Activated CD4-positive, alpha-beta T cell treated with anti-CD3 and anti-CD28 coated beads for 36 hours (primary cell): ENCODE measurements at places on chromosomes 11 and 22. TPM values are rescaled to one million over a fixed set of nuclear protein-coding genes. Genes with fewer than 3 reads are reported as not detected.

- peaks cover 4% of the 10 kb centered on the region for H3K27me3 ChIP-seq
- H3K4me3 ChIP-seq: no peak overlapping the region
- peaks cover 3% of the 10 kb centered on the region for H3K36me3 ChIP-seq
- H3K27ac ChIP-seq: no peak overlapping the region
- peaks cover 16% of the 10 kb centered on the region for H3K4me1 ChIP-seq
Observed at GRCh38 chr11:1327064-1327460, 17.6 kb upstream of the TOLLIP start.

- DNase-seq: no peak
- no peaks in the 10 kb centered on the region for H3K36me3 ChIP-seq
- no peaks in the 10 kb centered on the region for H3K27me3 ChIP-seq
- H3K4me3 ChIP-seq: no peak overlapping the region
- no peaks in the 10 kb centered on the region for H3K4me1 ChIP-seq
- H3K27ac ChIP-seq: no peak overlapping the region
Observed at GRCh38 chr22:44218071-44218470, 37.3 kb downstream of the PARVG start.

- no peak for DNase-seq
- no peak overlapping the region for H3K27ac ChIP-seq
- H3K4me3 ChIP-seq: no peak overlapping the region
- no peaks in the 10 kb centered on the region for H3K36me3 ChIP-seq
- no peaks in the 10 kb centered on the region for H3K4me1 ChIP-seq
- H3K27me3 ChIP-seq: peaks cover 5% of the 10 kb centered on the region
Observed at GRCh38 chr11:133232665-133233064, 299.6 kb downstream of the OPCML start.

KIF18A gene
- total RNA-seq: 26.4 TPM

GRIK4 gene
- not detected for total RNA-seq

GRCh38 chr11:92384358-92384757, 159.7 kb downstream of the FAT3 start:
- H3K4me1 ChIP-seq: no peaks in the 10 kb centered on the region
- H3K4me3 ChIP-seq: no peak overlapping the region
- no peaks in the 10 kb centered on the region for H3K36me3 ChIP-seq
- DNase-seq: no peak
- H3K27ac ChIP-seq: no peak overlapping the region
- no peaks in the 10 kb centered on the region for H3K27me3 ChIP-seq

BAIAP2L2 gene
- 0.71 TPM for total RNA-seq
